Globus pallidus (tissue), 1 donor: ENCODE measurements at places on chromosomes 6 and 20.
A peak's percentile ranks its signal among the peaks of the same experiment; 100 is the strongest.

DNA sequence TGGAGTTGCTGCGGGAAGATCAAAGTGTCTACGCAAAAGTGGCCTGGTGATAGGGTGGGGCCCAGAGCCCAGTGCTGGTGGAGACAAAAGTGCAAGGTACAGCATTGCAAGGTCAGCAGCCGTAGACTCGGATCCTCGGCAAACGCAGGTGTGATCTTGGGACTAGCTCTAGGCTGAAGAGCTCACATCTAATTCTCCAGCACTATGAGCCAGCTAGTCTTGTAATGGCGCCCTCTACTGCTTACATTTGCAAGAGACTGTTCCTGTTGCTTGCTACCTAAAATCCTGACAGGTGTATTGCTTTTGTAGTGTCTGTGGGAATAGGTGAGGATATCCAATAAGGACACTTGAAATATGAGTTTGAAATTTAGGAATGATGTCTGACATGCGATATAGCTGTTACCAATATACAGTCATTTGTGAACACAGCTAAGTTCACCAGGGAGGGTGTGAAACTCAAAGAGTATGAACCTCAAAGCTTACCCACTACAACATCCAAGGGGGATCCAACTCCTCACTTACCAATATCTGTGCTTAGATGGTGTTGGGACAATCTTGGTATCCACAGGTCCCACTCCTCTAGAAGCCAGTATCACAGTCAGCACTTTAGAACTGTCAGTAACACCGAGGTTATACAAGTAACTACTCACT is 58.4 kb downstream of the PDE7B start:
- DNase-seq = peak; percentile 33

GRCh38 chr20:60200305-60200918 is 242.2 kb downstream of the CDH26 start:
- DNase-seq = no peak

GRCh38 chr6:110277100-110277665 is 81.0 kb downstream of the METTL24 start:
- DNase-seq = no peak

DNA sequence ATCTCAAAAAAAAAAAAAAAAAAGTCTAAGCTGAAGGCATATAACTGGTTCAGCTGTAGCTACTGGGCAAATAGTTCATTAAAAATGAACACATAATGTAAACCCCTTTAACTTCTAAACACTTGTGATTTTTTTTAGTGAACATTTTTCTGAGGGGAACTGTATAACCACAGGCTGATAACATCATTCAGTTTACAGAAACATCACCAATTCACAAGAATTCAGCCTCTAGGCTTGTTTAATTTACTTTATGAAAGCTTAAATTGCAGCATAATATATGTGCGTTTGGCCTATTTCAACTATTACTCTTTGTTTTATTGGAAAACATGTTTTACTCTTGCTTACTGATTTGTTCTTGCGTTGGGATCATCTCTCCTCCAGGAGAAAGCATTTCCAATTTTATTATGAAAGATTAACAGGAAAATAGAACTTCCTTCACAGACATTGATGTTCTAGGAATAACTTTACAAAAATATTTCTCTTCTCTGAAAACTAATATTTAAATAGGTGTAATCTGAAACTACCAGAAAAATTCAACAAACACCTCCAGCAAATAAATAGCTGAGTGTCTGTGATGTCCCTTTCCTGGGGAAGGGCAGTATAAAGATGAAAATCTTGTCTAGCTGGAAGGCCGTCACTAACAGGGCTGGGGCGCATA is 284.5 kb downstream of the UST start:
- DNase-seq = no peak

DNA sequence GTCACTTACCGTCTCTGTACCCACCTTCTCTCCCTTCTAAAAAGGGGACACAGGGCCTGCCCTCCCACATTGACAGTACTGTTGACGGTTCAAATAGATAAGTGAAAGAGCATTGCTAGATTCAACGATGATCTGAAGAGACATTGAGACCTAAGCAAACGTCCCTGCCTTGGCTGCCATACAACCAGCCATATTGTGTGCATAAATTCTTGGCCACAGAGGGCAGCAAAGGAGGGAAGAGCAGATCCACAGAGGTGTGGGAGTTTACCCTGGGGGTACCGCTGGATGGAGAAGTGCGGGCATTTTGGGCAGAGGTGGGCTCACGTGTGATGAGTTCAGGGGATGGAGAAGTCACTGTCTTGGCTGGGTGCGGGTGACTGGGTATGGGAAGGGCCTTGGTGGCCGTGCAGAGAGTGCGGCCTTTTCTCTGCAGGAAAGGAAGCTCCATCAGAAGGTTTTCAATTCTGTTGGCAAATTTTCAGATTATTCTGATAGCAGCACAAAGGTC is 85.6 kb downstream of the POPDC3 start:
- DNase-seq = no peak
